ENCODE measurements at places on chromosomes 5 and 9. TPM values are rescaled to one million over a fixed set of nuclear protein-coding genes. Genes with fewer than 3 reads are reported as not detected.
A peak's percentile ranks its signal among the peaks of the same experiment; 100 is the strongest.

- DNase-seq = no peak
Measured at GRCh38 chr5:178415353-178415752, 174.8 kb downstream of the COL23A1 start.

DNA sequence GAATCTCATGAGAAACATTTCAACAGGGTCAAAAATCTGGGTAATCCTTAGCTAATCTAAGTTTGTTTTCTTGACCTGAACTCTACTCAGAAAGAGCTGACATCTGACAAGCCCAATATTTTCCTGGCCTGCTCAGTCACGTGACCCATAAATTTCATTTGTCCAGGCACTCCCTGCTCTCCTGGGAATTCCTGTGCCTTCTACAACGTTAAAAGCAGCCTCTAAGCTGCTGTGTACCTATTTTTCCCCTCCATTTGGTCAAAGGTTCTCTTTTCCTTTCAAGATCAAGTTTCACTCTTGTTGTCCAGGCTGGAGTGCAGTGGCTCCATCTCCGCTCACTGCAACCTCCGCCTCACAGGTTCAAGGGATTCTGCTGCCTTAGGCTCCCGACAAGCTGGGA lies 148.8 kb upstream of the ABCA1 start:
- DNase-seq = no peak

- DNase-seq = no peak
Measured at GRCh38 chr9:2377117-2377516, 244.5 kb upstream of the VLDLR start.

Gene IL33
- total RNA-seq = not detected

GRCh38 chr5:10607023-10607665 lies 43.3 kb downstream of the ANKRD33B start:
- DNase-seq = no peak

GRCh38 chr9:78234810-78235209 lies 1.1 kb upstream of the CEP78 start:
- DNase-seq = no peak

GRCh38 chr5:16935231-16936149 lies 598 bp downstream of the MYO10 start:
- peak; percentile 6 for DNase-seq

Gene PCDHB9
- total RNA-seq = not detected

GRCh38 chr5:107982703-107983425 lies 312.1 kb upstream of the EFNA5 start:
- DNase-seq = no peak

GRCh38 chr5:103041071-103041676 lies 78.8 kb downstream of the GIN1 start:
- no peak for DNase-seq

DNA sequence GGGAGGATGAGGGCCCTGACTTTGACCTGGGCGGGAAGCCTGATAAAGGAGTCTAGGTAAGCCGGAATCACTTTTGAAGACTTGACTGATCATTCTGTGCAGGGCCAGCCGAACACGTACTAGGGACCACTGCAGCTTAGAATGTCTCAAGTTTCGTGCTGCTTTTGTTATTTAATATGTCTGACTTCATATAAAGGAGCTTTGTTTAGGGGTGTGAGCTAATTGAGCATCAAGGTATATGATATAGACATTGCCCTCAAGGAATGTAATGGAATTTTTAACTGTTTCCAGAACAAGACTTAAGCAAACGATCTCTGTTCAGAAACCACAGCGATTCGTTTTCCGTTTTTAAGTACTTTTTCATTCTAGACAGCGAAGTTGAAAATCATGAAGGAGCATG lies 173.0 kb downstream of the SEMA6A start:
- DNase-seq = no peak

Gene GPR150
- total RNA-seq = 0.87 TPM

DNA sequence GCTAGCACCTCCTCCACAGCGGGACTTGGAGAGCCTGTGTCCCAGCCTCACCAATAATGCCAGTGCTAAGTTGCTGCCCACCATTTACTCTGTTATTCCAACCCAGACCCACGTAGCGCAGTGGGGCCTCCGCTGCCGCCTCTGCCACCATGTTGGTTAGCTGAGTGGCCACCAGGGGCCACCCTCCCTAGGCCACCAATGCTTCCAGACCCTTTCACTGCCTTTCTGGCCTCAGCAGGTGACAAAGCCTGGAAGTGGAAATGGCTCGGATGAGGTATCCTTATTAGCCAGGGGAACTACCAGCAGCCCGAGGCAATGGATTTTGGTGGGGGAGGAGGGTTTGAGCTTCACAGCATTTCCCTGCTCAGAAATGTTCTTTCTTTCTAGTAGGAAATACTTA lies 110.1 kb downstream of the OSTF1 start:
- DNase-seq = no peak

GRCh38 chr9:35060548-35061207 lies 11.7 kb downstream of the VCP start:
- DNase-seq = no peak

GRCh38 chr5:73831066-73831465 lies 205.1 kb downstream of the ARHGEF28 start:
- no peak for DNase-seq

- DNase-seq = no peak
Measured at GRCh38 chr5:9543311-9543920, 2.5 kb downstream of the SEMA5A start.

DNA sequence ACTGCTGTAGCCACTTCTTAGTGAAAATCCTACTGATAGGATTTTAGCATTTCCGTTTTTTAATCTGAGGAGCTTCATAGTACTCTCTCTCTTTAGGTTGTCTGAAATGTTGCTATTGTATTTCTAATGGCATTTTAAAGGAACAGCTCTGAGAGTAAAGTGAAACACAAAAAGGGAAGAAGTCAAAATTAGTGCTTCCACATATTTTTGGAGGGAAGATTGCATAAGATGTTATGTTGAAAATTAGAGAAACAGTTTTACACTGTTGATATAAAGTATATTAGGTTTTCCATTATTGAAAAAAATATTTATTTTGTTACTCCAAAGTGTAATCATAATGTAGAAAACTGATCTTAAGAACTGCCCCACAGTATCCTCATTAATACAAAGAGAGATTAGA lies 525.1 kb downstream of the TAF11L14 start:
- DNase-seq = no peak
